ENCODE measurements at places on chromosomes 7 and 10.

- no peak for DNase-seq
These were observed 57.6 kb downstream of the RNLS start for GRCh38 chr10:88525371-88526069.

DNA sequence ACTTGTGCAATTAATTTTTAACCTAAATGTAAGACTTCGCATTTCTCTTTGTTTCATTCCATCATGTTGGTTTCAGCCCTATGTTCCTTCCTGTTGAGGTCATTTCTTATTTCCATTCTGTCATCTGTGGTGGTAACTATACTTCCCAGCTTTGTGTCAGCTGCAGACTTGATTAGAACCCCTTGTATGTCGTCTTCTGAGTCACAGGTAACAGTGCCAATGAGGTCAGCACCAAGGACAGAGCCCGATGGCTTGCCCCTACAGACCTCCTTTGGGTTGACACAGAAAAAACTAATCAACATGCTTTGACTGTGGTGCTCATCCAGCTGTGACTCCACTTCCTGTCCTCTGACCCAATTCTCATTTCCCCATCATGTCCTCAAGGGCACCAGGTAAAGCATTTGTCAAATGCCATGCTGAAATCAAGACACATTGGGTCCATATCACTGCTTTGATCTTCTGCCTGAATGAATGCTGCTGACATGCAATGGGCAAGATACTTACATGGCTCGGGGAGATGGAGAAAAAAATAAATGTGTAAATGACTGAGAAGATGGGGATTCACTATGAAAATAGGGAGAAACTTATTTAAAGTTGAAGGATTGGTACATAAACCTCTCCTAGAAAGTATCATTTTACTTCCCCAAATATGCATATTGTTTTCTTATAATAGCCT lies 25.6 kb upstream of the CRTAC1 start:
- no peak for DNase-seq

DNA sequence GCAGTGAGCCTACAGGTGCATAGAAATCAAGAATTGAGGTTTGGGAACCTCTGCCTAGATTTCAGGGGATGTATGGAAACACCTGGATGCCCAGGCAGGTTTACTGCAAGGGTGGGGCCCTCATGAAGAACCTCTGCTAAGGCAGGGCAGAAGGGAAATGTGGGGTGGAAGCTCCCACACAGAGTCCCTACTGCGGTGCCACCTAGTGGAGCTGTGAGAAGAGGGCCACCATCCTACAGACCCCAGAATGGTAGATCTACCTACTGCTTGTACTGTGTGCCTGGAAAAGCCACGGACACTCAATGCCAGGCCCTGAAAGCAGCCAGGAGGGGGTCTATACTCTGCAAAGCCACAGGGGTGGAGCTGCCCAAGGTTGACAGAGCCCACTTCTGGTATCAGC lies 533.5 kb downstream of the GPAM start:
- DNase-seq: no peak

DNA sequence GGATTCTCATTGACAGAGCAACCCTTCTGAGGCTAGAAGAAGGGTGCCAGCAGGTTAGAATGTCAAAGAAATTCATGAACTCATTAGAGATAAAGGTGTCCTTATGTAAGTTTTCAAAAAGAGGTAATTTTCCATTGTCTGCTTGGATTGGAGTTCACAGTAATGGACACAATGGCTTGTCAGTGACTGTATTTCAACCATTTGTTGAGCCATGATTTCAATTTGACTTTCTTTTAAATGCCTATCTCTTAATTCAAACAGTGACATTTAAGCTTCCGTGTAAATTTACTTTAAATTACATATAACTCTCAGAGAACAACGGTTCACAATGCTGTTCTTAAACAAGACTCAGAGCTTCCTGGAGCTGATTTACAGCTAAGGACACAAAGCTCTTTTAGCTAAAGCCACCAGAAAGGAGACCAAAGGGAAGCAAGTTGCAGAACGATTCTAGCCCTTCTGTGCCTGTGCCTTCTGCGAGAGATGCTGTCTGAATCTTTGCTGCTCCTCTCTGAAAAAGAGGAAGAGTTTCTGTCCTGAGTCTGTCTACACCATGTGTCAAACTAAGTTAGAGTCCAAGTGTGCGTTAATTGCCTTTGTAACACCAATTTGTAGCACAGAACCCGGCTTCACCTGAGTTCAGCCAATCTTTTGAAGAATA lies 42.2 kb upstream of the PFKP start:
- no peak for DNase-seq

- no peak for DNase-seq
These were observed 50.8 kb downstream of the ITGB8 start for GRCh38 chr7:20381406-20382034.

DNA sequence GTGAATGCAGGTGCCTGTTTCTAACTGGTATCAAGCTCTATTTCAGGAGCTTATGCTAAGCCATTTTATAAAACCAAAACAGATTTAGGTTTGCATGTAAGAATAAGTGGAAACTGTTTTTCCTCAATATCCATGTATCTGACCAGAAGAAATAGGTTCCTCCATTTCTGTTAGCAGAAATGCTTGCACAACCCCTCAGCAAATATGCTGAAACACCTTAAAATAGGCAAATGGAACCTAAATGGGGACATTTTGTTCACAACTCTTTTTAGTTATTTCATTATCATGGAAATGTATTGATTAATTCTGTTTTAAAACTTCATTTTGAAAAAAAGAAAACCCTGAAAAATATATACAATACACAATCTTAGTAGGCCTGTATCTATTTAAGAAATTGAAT lies 8.9 kb upstream of the EEPD1 start:
- no peak for DNase-seq

DNA sequence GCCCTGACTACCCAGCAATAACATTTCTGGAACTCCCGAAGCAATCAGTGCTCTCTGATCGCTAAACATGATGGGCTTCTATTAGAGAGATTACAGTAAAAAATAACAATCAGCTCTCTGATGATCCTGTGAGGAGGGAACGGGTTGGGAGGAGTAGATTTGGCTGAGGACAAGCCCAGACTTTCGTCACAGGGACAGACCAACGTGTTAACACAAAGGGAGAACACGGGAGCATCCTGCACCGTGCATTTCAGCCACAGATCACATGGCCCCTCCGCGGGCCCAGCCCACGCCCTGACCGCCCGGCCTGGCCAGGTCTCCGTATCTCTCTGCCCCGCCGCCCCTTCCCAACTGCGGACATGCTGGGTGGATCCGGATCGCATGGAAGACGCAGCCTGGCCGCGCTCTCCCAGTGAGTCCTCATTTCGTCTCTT lies 95.0 kb upstream of the AGBL3 start:
- peak; percentile 98 for DNase-seq

DNA sequence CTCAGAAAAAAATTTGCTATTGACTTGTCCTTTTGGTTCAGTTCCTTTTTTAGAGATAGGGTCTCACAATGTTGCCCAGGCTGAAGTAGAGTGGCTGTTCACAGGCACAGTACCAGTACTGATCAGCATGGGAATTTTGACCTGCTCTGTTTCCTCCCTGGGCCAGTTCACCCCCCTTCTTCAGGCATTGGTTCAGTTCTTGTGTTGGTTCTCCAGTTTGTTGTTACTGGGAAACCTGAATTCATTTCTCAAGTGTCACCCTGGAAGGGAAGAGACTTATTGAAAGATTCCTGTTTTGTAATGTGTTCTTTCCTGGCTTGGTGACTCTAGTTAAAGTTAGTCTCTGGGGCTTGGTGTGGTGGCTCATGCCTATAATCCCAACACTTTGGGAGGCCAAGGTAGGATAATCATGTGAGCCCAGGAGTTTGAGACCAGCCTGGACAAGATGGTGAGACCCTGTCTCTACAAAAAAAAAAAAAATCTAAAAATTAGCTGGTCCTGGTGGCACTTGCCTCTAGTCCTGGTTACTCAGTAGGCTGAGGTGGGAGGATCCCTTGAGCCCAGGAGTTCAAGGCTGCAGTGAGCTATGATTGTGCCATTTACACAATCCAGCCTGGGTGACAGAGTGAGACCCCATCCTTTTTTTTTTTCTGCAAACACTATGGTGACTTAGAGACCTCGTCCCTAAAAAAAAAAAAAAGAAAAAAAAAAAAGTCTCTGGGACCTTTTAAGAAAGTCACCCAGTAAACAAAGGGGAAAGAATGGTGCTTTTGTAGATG lies 52.7 kb downstream of the CNNM2 start:
- DNase-seq: no peak

- peak; percentile 86 for DNase-seq
These were observed 671 bp upstream of the PAXIP1 start for GRCh38 chr7:155003376-155004214.

DNA sequence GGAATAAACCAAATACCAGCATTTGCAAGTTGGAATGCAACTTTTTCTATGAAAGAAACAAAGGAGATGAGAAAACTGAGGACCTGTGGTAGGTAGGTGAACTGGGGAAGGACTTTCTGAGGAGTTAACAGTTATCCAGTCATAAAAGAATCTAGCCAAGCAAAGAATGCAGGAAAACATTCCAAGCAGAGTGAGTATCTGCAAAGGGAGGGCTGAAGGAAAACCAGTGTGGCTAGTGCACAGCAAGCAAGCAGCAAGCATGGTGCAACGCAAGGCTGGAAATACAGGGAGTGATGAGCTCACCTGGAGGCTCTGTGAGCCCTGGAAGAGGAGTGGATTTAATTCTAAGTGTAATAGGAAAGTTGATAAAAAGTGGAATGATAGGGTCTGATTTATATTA lies 44.0 kb downstream of the RTKN2 start:
- DNase-seq: no peak

DNA sequence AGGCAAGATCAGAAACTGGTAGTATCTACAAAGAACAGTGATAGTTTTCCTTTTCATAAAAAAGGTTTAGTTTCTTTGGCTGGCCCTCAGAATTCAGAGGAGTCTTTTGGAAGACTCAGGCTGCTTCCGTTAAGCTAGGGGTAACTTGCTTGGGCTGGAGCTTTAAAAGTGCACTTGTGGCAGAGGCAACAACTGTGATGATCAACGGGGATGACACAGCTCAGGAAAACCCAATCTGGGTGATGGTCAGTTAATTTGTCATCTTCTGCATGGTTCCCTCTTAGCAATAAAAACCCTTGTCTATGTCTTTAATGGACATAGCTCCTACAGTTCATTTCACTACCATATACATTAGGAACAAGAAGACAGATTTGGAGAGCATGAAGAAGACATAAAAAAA lies 46.7 kb downstream of the SGMS1 start:
- DNase-seq: no peak

DNA sequence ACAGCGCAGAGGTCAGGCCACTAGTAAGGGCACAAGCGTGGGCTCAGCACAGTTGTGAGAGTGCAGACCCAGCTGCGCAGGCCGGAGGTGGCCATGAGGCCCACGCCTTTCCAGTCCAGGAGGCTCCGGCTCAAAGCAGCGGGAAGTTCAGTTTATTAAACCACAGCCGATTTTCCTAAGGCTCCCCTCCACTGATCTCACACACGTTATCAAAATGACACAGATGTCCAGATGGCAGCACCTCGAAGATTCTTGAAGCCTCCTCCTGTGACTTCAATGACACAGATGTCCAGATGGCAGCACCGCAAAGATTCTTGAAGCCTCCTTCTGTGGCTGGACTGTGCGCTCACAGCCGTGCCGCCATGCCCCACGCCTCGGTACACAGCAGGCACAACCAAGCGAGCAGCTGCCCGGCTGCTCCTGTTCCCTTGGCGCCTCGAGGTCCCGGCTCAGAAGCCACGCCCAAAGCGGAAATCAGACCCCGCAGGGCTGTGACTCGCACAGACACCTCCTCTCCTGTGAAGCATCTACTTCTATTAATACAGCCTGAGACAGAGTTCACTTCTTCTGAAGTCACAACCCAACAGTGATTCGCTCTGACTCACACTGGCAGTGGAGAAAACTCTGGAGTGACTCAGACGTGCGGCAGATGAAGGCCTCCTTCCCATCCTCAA lies 122.7 kb downstream of the MAD1L1 start:
- no peak for DNase-seq

DNA sequence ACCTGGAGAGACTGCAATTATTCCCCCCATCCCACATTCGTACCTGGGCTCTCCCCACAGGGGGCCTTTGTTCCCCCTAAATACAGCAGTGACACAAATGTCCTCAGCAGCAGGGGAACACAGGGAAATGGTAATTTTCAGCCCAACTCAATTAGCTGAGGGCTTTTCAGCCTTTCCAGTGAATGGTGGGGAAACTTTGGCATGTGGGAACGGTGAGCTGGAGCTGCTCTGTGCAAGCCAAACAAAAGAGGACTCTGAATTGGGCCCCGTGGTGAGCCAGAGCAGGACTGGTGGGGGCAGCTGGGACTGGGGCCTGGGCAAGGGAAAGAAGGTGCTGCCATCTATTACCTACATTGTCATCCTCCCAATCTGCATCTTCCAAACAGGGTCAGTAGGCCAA lies 51.0 kb downstream of the FBXW4 start:
- DNase-seq: no peak

DNA sequence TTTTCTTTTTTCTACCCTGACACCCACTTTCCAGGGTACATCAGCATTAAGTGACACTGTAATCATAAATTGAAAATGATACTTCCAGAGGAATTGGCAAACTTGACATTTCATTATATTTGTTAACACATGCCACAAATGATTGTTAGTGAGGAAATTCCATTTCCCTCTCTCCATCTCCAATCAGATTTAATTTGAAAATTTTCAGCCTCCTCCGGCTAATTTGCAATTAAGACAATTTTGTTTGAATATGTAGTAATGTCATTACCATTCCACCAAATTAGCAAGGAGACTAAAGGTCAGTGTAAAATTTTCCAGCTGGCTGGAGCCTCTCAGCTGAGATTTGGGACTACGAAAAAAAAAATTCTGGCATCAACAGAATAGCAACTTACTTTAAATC lies 242.7 kb downstream of the FOXP2 start:
- no peak for DNase-seq

DNA sequence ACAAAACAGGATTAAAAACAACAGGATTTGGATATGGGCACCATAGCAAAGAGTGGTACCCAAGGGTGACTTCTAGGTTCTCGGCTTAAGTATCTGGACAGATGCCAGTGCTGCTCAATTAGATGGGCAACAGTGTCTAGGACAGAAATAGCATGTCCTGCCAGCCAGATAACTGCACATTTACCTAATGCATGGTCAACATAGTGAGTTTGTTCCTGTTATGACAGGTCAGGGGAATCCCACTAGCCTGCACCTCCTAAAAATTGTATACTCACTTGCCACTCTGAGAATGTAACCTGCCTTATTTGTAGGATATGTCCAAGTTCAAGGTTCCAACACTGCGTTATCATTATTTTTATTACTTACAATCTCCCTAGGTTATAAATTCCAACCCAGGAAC lies 471.7 kb downstream of the GRM8 start:
- no peak for DNase-seq

- DNase-seq: no peak
These were observed 127.0 kb upstream of the FZD1 start for GRCh38 chr7:91137153-91137787.

GRCh38 chr7:129210256-129210988 lies 14.4 kb upstream of the AHCYL2 start:
- peak; percentile 82 for DNase-seq

All from G401 (cell line).